ENCODE measurements at places on chromosomes 5 and 9.

- DNase-seq, result no peak
These were observed 298.5 kb upstream of the CD180 start for GRCh38 chr5:67495072-67495471.

DNA sequence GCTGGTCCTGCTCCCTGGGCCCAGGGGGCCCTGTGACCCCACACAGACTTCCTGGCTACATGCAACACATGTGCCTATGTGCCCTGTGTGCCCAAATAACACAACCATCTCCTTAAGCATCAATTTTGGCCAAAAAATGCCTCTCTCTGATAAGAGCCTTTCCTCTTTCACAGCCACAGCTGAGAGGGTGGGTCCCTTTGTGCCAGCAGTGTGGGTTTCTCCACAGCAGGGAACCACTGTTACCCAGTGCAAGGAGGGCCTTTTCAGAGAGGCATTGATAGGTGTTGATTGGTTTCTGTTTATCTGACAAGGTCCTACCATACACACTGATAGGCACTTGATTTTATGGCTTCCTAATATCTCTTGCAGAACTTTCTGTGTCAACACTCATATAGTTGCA, 42.7 kb downstream of the SYK start:
- DNase-seq, result no peak

GRCh38 chr9:82829818-82830217, 233.1 kb downstream of the RASEF start:
- no peak for DNase-seq

GRCh38 chr5:161751265-161751664, 65.7 kb downstream of the GABRA6 start:
- DNase-seq, result no peak
